ENCODE measurements at places on chromosomes 16 and 17.

DNA sequence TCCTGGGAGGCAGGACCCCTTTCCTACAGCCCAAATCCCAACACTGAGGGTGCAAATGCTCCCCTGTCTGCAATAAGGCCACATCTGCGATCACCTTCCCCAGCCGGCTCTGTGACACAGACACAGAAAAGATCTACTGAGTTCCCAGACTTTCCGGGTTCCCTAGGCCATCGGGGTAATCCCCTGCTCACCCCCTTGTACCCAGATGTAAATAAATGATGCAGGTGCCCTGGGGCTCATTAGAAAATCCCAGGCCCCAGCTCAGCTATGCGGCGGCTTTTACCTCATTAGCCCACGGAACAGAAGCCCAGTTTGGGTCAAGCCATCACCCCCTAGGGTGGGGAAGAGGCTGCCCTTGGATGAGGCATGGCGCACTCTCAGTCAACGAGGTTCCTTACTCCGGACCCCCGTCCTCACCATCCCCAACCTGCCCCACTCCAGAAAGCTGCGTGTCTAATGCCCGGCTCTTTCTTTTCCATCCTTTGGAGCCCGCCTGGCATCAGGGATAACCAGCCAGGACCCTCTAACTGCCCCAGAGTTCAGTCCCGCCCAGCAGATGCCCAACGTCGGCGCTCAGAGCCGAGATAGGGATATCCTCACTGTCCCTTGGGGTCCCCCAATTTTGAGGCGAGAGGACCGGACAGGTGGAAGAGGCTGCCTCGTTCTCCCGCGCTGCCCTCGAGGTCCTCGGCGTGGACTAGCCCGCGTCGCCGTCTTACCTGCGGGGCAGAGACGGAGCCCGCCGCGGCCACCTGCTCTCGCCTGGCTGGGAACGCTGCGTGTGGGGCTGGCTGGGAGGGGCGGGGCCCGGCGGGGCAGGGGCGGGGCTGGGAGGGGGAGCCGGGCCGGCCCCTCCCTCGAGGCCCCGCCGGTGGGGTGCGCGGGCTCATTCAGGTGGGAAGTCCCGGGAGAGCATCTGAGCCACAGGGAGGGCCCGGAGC, at the start of gene ZNF385C:
TSS of gene ZNF385C (minus strand) at position 783 of the 941 bp plus-strand sequence. CDS start 35,417 bp downstream, outside the sequence.
- DNase-seq = peak; percentile 15

- DNase-seq = no peak
Observed at GRCh38 chr17:30312226-30312625, 20.5 kb upstream of the BLMH start.

DNA sequence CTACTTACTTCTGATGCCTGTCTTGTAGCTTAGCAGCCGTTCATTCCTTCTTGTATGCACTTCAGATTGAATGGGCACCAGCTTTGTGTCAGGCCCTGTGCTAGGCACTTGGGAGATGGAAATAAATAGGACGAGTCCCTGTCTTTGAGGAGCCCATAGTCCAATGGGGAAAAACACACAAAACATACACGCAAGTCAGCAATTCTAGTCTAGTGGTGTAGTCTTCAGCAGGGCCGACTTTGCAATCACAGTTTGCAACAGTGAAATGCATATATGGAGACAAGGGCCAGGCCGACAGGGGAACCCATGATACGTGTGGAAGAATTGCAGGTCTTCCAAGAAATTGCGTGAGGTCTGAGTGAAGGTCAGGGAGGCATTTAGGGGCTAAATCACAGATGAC, 262.6 kb downstream of the MAF start:
- no peak for DNase-seq

GRCh38 chr16:74034862-74035261, 261.8 kb upstream of the PSMD7 start:
- DNase-seq = peak; percentile 28

- DNase-seq = no peak
Observed at GRCh38 chr16:2468233-2468724, 2.8 kb upstream of the NTN3 start.

GRCh38 chr17:75922963-75923874, 17.6 kb downstream of the FBF1 start:
- DNase-seq = no peak

- DNase-seq = no peak
Observed at GRCh38 chr16:1081734-1082265, 9.3 kb downstream of the SSTR5 start.

DNA sequence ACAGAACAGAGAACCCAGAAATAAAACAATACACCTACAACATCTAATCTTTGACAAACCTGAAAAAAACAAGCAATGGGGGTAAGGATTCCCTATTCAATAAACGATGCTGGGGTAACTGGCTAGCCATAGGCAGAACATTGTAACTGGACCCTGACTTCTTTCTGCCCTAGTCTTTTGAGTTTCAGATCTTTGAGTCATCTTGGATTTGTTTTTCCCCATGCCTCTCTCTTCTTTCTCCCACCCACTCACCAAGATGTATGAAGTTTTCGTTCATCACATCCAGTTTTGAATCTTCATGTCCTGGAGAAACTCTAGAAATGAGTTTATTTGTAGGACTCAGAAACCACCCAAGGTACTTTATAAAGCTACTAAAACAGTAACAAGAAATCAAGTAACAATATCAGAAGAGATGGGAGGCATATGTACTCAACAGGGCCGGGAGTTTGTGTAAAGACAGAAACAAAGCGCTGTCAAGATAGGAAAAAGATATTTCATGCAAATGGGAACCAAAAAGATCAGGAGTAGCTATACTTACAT, 39.0 kb downstream of the HSD17B2 start:
- no peak for DNase-seq

- DNase-seq = no peak
Observed at GRCh38 chr17:57899822-57900221, 50.0 kb upstream of the MRPS23 start.

- DNase-seq = no peak
Observed at GRCh38 chr17:40355123-40355803, 9.3 kb downstream of the GJD3 start.

- no peak for DNase-seq
Observed at GRCh38 chr16:3029491-3030221, 5.8 kb downstream of the THOC6 start.

DNA sequence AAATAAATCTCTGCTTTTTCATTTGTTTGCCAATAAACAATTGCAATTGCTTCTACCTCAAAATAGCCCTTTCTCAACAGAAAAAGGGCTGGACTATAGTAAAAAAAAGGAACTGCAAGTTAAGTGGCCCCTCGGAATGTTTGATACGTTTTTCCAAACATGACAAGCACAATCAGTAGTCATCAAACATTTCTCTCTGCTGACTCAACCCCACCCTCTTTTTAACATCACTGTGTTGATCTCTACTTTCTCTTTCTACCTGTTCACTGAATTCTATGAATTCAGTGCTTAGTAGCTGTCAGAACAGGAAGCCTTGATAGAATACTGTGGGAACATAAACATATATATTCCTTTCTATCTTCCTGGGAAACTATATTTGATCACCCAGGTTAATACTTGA, 116.5 kb upstream of the AXIN2 start:
- no peak for DNase-seq

GRCh38 chr16:89022051-89022836, 45.2 kb upstream of the CBFA2T3 start:
- DNase-seq = no peak

DNA sequence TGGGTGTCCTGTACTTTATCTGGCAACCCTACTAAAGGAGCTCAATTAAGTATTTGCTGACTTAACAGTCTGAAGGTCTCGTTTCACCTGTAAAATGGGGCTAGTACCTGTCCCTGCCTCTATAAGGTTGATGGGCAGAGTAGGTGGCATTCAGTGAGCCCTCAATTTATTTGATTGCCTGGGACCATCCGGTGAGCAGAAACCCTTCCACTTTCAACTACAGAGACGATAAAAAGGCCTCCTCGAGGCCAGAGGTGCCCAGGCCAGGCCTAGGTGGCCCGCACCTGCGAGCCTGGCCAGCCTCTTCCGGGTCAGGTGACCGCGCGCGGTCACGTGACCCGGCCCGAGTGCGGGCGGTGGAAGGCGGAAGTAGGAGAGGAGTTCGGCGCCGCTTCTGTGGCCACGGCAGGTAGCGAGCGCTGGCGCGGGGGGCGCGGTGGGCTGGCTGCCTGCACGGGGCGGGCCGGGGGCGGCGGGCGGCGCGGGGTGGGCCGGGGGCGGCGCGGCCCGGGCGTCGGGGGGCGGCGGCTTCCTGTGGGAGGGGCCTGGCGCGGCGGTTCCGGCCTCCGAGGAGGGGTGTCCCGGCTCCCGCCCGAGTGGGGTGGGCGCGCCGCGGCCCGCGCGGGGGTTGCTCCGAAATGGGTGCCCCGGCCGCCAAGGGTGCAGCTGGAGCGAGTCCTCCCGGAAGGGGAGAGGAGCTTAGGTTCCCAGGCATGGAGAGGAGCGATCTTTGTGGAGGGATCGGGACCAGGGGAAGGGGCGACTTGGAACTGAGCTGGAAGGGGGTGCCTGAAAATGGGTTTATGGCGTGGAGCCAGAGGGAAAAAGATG, at the start of gene WWP2:
TSS of gene WWP2 (plus strand) at position 350 of the 831 bp plus-strand sequence. CDS start 24,679 bp downstream, outside the sequence.
- DNase-seq = no peak

- DNase-seq = no peak
Observed at GRCh38 chr17:50189550-50190292, 11.7 kb downstream of the COL1A1 start.

DNA sequence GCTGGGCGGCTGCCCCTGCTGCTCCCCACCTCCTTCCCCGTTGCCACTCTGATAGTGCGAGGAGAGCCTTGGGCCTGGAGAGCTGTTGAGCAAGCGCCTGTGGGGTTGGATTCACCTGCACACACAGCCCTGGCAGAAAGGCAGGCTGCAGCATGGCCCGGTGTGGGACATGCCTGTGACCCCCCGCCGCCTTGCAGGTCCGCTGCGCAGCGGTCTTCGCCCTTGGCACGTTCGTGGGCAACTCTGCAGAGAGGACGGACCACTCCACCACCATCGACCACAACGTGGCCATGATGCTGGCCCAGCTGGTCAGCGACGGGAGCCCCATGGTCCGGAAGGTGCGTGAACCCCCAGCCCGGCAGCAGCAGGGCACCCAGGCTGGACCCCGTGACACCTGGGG, 106.8 kb upstream of the CHMP6 start:
- DNase-seq = no peak

- DNase-seq = no peak
Observed at GRCh38 chr17:57595426-57595825, 149.7 kb downstream of the CCDC182 start.

- no peak for DNase-seq
Observed at GRCh38 chr16:85446951-85447692, 166.0 kb upstream of the GSE1 start.

GRCh38 chr16:86200722-86201121, 301.8 kb downstream of the IRF8 start:
- DNase-seq = no peak

GRCh38 chr17:49403514-49404289, 11.0 kb downstream of the PHB1 start:
- no peak for DNase-seq

DNA sequence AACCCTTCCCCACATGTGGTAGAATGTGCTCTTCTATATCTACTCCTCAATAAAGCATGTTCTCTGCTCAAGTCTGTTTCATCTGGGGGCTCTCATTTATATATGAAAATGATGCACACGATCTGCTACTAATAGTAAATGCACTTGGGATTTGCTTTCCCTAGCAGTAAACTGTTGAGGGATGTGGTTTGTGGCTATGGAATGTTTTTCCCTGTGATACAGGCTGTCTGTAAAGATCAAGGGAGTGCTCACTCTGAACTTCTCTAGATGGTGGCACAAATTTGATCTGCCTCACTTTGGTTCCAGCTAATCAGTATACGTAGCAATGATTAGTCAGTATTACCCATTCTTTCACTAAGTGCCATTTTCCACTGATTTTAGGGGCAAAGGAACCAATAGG, 18.8 kb downstream of the TAC4 start:
- no peak for DNase-seq

GRCh38 chr17:68185820-68186219, 62.0 kb upstream of the AMZ2 start:
- no peak for DNase-seq

GRCh38 chr17:27282054-27282551, 11.8 kb upstream of the WSB1 start:
- DNase-seq = no peak

DNA sequence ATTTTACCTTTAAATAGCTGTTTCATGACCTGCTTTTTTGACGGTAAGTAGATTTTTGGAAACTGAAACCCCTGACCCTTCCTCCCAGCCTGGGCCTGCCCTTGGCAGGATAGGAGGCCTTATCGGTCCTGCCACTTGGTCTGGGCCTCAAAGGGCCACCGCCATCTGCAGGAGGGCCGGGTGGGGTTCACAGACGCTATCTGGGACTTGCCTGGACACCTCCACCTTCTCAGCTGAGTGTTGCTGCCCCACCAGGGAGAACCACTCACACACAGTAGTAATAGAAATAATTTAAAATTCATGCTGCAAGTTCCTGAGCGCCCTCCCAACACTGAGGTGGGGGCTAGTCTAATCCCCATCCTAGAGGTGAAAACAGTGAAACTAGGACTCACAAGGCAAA, 4.6 kb upstream of the NPRL3 start:
- no peak for DNase-seq

DNA sequence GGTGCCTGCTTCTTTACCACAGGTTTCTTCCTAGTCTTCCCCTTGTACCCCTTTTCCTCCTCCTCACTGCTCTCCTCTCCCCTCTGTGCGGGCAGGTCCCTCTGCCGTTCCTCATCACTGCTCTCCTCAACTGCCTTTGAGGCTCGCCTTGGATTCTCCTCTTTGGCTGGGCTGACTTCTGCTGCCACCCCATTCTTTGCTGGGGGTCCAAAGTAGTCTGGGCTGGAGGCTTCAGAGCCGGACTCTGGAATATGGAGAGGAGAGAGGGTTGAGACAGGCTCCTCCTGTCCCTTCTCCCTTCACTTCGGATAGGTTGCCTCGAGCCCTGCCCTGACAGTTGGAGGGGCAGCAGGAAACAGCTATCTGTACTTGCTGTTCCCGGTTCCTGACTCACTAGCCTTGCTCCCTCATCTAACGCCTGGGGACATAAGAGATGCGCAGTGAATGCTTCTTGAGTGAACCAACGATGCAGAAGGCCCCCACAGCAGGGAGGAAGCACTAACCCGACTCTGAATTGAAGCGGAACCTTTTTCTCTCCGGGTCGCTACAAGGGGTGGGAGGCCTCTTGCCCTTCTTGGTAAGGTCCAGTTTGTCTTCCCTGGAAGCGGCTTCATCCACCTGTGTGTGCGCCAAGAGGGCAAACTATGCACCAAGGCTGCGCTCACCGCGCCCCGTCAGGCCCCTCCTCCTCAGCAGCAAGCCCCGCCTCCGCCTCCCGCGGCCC, 655 bp downstream of the HIRIP3 start:
- no peak for DNase-seq

- DNase-seq = no peak
Observed at GRCh38 chr16:12300490-12300889, 324.0 kb downstream of the SNX29 start.

DNA sequence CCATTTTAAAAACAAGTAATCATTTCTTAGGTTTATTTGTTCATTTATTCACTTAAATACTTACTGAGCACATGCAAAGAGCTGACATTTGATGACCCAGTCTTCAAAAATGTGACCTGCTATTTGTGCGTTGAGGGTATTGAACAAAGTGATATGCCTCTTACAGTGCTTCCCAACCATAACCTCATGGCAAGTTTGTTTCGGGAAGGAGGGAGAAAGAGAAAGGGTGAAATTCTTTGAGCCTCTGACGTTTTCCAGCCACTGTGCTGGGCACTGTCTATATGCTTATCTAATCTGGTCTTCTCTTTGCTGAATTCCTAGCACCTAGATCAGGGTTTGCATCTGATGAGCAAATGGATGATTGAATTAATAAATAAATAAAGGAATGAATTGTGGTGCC, 479.1 kb downstream of the HAPSTR1 start:
- DNase-seq = no peak

GRCh38 chr17:17751489-17752088, 70.3 kb downstream of the RAI1 start:
- no peak for DNase-seq

Measured in NCI-H2107 (cell line).